ENCODE measurements at places on chromosomes 3 and 15. TPM values are rescaled to one million over a fixed set of nuclear protein-coding genes. Genes with fewer than 3 reads are reported as not detected.

DNA sequence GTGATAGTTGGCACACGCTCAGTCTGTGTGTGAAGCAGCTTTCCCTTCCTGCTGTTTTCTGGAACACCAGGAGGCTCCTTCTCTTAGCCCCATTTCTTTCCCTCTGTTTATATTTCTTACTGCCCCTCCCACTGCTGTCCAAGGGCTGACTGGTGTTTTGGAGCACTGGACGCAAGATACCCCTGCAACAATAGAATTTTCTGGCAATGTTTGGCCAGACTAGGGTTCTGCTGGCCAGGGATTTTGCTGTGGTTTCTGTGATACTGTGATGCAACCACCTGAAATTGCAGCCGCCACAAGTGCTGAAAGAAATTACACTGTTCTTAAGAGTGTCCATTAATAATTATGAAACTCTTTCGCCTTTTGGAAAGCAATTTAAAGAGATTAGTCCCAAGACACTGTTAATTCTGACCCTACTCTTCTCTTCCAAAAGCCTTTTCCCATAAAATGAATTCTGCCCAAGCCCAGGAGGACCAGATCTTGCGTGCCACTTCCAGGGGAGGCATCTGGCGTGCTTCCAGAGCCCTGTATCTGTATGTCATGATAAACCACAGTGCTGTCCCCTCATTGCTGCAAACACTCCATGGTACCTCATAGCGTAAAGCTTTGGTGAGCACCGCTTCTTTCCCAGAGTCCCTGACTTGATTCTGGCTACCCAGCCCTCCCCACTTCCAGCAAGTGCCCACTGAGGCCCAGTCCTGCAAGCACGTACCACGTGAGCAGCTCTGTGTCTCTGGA, 159.4 kb upstream of the CHRM5 start:
- no peak for DNase-seq

GRCh38 chr3:127053979-127054378, 71.1 kb downstream of the PLXNA1 start:
- DNase-seq: no peak

DNA sequence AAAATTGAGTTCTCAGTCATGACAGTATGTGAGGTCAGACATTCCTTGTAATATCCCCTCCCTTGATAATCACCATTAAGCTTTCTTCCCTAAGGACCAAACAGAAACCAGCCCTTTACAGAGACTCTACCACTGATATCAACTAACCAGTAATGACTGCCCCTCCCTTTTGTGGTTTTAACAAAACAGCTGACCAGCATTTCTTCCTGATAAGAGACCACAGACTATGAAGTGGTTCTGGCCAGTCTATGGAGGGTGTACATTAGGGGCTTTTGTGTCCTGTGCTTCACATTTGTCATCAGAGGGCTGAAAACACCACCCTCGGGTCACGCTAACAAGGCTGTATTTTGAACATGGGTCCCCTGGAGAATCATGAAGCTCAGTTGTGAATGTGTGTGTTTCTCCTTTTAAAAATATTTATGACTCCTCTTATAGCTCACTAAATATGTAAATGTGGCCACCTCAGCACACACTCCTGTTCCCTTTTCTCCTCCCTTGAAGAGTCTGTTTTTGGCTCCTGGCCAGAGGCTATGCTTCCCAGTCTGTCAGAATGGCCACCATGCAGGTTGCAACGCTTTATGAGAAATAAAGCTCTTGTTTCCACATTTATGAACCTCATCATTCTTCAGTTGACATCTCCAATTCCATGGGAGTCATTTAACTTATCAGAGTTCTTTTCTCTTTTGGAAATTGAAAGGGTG, 239.3 kb downstream of the CPNE4 start:
- DNase-seq: no peak

- no peak for DNase-seq
These were observed 167.1 kb upstream of the WNT5A start for GRCh38 chr3:55654123-55654760.

Gene PYGO1
- total RNA-seq: 3.9 TPM

Gene TKT
- 2,016 TPM for total RNA-seq

Gene MYRIP
- total RNA-seq: not detected

Gene PRR23B
- total RNA-seq: not detected

DNA sequence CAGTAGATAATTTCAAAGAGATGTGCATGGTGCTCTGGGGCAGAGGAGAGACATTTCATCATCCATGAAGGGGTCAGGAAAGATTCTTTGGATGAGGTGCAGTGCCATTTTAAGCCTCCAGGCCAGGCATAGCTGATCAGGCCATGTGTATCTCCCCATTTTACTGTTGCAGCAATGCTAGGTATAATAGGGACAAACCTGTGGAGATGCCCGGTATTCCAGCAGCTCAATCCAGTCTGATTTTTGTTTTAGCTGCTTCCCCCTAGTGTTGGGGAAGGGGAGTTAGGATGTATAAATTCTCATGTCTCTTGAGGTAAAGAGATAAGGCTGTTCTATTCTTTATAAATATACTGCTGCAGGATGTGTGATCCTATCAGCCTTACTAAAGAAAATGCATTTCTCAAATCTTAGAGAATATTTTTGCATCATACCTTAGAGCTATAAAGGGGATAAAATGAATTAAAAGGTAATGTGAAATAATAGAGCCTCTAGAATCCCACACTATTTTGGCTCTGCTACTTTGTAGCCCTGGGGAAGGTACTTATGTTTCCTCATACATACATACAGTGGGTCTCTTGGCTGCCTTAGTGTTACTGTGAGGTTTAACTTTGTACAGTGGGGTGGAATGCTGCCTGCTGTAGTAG, 5.2 kb downstream of the CDV3 start:
- no peak for DNase-seq

DNA sequence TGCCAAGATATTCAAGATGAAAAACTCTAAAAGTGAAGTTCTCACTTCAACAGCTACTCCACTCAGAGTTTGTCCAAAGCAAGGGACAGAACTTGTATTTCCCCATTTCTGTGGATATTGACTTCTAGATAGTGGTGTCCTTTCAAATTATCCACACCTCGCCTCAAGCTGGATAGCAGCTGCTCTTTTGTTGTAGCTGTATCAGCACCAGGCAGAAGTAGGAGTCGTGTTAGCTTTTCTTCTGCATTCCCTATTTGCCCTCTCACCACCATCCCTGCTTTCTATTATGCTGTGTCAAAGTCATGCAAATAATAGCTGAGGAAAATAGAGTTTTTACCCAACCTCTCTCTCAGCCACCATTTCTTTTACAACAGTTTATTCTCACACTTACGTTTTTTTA, 303.8 kb downstream of the EPHA3 start:
- DNase-seq: no peak

GRCh38 chr3:168722091-168722490, 626.4 kb upstream of the GOLIM4 start:
- no peak for DNase-seq

DNA sequence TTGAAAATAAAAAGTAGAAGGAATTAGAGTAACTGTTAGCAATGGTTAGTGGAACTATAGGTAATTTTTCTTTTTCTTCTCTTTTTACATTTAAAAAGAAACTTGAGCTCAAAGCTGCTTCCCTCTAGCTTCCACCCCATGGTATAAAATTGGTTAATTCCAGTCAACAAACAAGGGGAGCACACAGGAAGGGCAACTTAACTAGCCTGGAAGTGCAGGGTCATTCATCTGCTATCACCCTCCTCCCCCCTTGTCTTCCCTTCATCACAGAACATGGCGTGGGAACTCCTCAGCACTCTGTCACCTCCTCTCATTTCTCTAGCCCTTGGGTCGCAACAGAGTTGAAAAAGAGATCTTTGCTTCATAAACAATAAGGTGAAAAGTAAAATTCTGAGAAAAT, 20.0 kb downstream of the MASP1 start:
- no peak for DNase-seq

DNA sequence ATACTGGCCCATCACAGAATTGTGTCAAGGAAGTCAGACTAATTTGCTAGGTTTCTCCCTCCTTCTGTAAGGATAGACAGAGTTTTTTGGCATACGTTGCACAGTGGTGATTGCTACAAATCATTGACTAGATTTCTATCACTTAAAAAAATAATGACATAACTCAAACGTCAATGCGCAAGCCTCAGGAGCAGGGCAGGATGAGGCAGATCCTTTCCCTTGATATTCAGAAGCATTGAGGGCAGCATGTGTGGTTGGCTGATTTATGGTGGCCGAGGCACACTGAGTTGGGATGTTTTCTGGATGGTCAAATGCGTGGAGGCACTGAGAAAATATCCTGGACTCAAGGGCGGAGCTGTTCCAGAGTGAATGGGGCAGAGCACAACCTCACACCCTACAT, 14.4 kb downstream of the THSD4 start:
- DNase-seq: no peak

- DNase-seq: no peak
These were observed 2.7 kb downstream of the RAB8B start for GRCh38 chr15:63191895-63192618.

Gene SLC12A1
- total RNA-seq: not detected

DNA sequence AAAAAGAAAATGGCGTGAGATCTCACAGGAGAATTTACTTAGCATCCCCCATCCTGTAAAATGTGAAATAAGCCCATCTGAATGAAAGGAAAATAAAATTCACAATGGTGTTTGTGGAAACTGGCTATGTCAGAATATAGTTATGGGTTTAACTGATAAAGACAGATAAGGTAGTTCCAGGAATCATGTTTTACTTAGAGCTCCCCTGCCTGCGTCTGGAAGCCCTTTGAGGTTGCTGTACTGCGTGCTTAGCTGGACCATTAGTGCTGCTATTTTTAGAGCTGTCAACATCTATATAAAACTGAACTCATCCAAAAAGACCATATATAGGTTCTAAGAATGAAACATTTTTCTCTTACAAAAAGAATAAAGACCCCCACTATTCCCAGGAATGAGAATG, 130.8 kb downstream of the LSAMP start:
- DNase-seq: no peak

Gene DBR1
- total RNA-seq: 18.4 TPM

- DNase-seq: no peak
These were observed 1069.8 kb downstream of the IGSF11 start for GRCh38 chr3:117964814-117965213.

DNA sequence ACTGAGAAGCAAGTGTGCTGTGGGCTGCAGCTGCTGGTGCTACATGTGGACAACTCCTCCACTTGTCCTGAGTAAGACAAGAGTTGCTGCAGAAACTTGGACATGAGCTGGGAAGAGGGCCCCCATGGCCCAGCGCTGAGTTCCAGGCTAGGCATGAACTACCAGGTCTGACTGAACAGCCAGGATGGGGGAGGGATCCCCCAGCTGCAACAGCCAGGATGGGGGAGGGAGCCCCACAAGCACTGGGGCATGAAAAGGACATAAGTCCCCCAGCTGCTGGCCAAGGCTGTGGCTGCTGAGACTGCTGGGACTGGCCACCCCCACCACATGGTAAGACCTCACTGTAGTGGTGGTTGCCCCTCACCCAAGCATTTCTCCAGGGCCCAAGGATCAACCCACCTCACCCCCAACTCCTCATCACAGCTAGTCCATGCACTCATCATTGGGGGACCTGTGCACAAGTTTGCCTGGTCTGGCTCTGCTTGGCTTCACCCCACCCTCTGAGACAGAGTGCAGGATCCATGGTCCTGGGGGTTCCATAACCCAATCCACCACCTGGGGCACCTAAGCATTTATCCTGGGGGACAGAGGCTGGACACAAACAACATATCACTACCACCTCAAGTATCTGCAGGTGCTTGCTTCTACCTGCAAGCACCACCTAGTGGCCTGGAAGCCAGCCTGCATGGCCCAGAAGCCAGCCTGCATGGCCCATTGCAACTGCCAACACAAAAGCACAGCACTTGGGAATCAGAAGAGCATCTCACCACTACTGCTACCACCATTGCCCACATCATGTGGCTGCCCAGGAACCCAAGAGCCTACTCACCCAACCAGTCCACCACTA, 84.5 kb upstream of the STT3B start:
- no peak for DNase-seq

- no peak for DNase-seq
These were observed 204.1 kb upstream of the SUCLG2 start for GRCh38 chr3:67858492-67858891.

DNA sequence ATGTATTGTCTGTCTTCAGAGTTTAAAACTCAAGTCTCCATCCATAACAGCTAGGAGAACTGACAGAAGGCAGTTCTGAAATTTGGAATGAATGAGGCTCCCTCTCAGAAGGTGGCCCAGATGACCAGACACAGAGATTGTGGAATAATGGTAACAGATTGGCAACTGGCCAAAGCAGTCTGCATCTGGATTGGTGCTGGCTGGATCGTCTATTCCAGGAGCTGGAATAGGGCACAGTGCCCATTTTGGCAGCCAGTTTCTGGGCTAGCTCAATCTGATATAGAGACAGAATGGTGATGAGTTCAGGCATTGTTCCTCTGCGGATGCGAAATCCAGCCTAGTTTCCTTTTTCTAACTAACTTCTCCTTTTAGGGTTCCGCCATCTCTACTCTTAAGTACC, 851.7 kb downstream of the PDCD6IP start:
- DNase-seq: no peak

DNA sequence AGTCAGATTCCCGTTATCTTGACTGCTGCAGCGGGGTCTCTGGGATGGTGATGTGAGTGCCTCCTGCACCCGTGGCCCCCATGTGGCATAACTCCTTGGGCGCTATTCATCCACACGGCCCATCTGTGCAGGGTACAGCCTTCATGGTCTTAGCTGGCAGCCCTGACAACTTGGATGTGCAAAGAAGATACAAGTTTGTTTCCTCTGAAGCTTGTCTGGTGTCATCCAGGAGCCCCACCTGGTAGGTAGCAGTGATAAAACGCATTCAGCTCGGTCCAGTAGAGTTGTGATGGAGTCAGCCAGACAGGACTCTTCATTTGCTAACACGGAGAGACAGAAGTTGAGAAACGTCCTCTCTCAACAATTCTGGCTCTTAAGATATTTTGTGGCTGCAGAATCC, 53.3 kb downstream of the CORO2B start:
- DNase-seq: no peak

Gene ANKRD34C
- total RNA-seq: not detected

DNA sequence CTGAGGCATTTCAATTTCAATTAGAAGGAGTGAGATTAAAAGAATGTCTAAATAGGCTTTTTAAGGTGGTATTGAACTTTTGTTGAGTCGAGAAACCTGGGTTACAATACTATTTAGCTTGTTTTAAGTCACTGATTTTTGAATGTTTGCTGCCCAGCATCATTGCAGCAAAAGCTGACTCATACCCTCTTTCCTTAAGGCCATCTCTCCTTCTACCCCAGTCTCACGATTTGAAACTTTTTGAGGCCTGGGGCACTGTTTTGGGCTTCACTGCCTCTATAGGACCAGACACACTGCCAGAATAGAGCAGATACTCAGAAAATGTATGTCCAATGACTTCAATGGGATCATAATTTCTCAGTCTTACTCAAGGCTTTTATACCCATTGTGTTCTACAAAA, 319.6 kb upstream of the TGFBR2 start:
- DNase-seq: no peak

Gene CHDH
- total RNA-seq: 0.28 TPM

Measured in PC-9 (cell line).